Prostate gland (tissue), 2 donors: ENCODE measurements at places on chromosomes 4 and X. TPM values are rescaled to one million over a fixed set of nuclear protein-coding genes. Genes with fewer than 3 reads are reported as not detected.

DNA sequence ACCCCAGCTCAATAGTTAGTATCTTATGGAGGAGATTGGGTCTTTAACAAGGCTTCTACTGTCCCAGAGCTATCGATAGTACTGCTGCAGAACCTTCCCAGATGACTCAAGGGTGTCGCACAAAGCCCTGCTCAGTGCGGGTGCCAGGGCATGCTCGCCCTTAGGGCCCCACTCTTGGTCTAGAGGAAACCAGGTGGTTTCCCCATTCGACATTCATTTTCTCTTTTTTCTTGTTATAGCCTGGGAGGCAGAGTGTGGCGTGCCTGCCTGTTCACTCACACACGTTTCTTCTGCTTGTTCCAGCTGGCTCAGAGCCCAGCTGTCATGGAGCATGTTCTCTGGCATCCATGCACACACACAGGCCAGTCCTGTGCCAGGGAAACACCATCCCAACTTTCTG is 144.5 kb downstream of the SMIM20 start:
- peak; percentile 49 for DNase-seq
- no peak overlapping the region for H3K4me3 ChIP-seq
- no peaks in the 10 kb centered on the region for H3K36me3 ChIP-seq
- H3K27me3 ChIP-seq = no peaks in the 10 kb centered on the region

GRCh38 chr4:27078934-27079455 is 218.4 kb downstream of the STIM2 start:
- H3K36me3 ChIP-seq = no peaks in the 10 kb centered on the region
- H3K4me1 ChIP-seq = no peaks in the 10 kb centered on the region
- no peak overlapping the region for H3K4me3 ChIP-seq
- DNase-seq = no peak

GRCh38 chrX:131845771-131846170 is 177.3 kb upstream of the STK26 start:
- no peak overlapping the region for H3K4me3 ChIP-seq
- no peaks in the 10 kb centered on the region for H3K4me1 ChIP-seq
- DNase-seq = no peak
- H3K27ac ChIP-seq = no peak overlapping the region

DNA sequence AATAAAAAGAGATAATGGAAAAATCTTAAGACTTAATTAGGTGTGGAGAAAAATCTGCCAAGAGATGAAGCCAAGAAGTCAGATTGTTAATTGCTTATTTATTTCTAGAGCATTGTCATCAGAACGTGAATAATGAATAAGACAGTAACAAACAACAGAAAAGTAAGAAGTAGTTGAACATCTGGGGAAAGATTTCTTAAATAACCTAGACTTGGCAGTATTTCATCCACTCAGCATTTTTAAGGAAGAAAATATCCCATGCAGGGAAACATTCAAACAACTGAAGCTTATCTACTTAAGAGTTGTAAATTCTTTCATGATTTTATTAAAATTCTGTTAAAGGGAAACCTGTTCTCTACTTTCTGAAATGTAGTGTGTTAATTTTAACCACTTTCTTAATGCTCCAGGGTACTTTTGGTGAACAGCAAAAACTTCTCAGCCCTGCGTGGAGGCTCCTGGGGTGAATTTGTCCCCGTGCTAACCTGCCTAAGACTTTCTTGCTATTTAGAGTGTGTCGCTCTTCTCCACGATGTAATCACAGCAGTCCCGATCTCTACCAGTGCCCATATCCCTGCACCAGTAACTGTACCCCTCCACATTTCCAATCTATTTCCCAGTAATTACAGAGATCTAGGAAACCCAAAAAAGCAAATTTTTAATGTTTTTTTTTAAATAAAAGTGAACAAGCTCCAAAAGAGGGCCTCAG is 124.6 kb downstream of the CORIN start:
- no peak for DNase-seq
- no peaks in the 10 kb centered on the region for H3K4me1 ChIP-seq
- no peak overlapping the region for H3K4me3 ChIP-seq
- no peaks in the 10 kb centered on the region for H3K36me3 ChIP-seq

The GIMD1 gene
- not detected for total RNA-seq

The TDO2 gene
- 0.09 TPM for total RNA-seq

The FOXR2 gene
- not detected for total RNA-seq

The TEX11 gene
- not detected for total RNA-seq
